ENCODE measurements at places on chromosomes 6 and 20.

GRCh38 chr20:4608861-4609260 lies 112.8 kb upstream of the PRND start:
- no peak for DNase-seq

- no peak for DNase-seq
Observed at GRCh38 chr6:148980234-148980633, 233.4 kb downstream of the UST start.

- DNase-seq: no peak
Observed at GRCh38 chr6:164337925-164338397, 923.4 kb downstream of the QKI start.

DNA sequence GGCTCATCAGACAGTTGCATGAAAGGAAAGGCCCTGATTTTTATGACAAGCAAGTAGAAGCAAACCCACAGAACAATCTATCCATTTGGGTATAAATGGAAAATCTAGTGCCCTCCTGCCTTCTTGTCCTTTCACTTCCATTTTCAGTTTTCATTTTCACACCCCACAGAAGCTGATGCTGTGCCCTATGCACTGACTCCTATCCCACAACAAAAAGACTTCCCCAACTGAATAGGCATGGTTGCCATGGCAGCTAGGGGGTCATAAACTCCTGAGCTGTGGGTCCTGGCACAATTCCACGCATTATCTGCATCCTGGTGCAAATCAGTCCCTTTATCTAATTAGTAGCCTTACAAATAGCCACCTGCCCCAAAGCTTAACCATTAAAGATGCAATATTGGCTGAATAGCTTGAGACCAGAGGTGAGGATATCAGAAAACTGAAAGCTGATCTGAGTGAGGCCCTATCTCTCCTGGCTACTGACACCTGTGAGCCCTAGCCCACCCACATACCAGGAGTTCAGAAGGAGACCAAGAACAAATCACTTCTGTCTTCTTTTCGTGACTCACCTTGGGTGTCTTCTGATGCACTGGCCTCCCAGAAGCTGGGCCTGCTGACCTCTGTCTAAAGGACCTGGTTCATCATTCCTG lies 34.9 kb upstream of the HEY2 start:
- DNase-seq: no peak

DNA sequence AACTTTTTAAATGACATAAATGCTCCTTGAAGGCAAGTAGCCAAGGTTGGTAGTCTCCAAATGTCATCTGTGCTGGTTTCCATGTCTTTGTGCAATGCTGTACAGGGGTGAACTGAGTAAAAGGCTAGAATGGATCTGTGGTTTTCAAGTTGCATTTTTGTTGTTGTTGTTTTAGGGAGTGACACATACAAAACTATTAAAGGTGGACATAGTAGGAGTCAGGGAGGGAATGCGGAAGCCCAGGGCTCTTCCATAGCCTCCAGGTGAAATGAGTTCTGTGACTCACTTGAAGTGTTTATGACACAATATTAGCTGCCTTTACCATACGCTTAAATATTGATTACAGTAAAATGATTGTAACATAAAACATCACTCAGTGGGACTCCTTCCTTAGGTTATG lies 22.5 kb upstream of the QKI start:
- DNase-seq: no peak

DNA sequence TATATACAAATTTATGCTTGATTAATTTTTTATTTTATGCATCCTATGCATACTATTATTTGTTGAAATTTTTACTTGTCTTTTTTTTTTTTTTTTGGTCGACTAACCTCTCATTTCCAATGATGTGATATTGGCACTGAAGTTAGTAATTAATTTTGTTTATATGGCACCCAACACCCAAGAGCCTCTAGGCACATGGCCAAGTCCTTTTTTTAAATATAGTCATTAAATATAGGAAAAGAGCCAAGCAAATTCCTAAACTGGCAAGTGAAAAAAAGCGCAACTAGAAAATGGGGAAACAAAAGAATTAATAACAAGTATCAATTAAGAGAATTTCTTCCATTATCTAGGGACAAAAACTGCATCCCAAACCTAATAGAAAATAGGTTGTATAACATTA lies 85.5 kb upstream of the HS3ST5 start:
- no peak for DNase-seq

DNA sequence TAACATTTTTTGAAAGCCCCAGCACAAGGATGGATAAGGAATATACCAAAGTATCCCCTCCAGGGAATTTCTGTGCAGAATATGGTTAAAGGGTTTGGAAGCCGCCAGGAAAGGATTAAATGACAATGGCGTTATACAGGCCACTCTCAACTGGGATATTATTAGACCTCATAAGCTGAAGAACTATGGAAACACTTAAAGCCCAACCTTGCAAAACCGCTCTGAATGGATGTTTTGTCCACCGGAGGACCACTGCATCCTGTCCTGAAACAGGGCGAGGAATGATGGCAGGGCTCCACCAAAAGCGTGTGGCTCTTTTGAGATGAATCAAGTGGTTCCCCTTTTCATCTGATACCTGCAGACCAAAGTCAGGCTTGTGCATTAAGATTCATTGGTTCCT lies 32.4 kb downstream of the NFATC2 start:
- no peak for DNase-seq
